ENCODE measurements at places on chromosomes 1 and 21.

GRCh38 chr1:204151552-204152309 lies at the start of gene ETNK2:
TSS of gene ETNK2 (minus strand) at chr1:204152044. CDS start at chr1:204151852, 192 bp downstream.
- DNase-seq = no peak

DNA sequence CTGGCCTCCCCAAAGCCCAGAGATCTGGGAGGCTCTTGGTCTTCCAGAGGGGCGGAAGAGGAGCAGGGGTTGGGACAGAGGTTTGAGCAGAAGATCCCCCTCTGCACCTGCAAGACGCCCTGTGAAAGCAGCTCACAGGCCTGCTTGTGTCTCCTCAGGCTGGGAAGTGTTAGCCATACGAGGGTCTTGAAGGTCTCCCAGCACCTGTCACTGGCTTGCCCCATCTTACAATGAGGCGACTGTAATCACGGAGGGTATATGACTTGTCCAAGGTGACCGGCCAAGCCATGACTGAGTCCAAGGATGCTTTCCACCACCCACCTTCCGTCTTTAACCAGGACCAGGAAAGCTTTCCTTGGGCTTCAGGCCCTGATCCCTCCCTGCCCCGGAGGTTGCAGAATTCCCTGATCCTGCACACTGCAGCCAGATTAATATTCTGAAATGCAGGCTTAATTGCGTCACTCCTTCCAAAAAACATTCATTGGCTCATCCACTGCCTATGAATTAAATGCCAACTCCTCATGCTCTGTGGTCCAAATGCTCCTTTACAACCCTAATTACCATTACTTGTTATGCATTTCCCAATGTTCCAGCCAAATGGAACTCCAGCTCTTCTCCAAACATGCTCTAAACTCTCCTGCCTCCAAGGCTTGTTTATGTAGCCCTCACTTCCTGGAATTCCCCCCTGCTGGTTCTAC lies 64.0 kb downstream of the DDX20 start:
- DNase-seq = no peak

DNA sequence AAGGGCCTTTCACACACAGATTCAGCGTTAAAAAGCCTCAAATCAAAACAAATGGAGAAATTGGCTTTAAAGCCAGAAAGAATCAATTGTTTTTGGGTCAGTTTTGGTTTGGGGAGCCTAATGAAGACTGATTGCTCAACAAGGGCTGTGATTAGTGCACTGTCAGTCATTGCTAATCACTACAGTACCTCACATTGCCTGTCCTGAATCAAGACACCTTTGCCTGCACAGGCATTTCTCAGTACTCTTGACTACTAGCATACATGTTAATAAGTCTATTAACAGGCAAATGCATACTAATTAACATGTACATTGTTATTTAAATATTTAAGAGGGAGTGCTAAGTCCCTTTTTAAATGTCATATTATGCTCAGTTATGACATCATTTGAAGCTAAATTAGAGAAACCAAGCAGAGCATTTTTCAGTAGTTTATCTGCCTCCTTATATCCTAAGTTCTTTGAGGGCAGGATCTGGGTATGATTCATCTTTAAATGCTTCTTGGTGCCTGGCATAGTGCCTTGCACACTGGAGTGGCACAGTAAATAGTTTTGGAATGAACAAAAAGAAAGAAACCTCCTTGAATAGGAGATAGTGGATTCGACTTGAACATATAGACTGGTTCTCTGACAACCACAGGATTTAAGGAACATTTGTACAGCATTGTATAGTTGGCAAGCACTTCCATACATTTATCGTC lies 25.8 kb upstream of the CCN1 start:
- no peak for DNase-seq

GRCh38 chr1:23037081-23037740 lies 17.9 kb downstream of the KDM1A start:
- DNase-seq = no peak

DNA sequence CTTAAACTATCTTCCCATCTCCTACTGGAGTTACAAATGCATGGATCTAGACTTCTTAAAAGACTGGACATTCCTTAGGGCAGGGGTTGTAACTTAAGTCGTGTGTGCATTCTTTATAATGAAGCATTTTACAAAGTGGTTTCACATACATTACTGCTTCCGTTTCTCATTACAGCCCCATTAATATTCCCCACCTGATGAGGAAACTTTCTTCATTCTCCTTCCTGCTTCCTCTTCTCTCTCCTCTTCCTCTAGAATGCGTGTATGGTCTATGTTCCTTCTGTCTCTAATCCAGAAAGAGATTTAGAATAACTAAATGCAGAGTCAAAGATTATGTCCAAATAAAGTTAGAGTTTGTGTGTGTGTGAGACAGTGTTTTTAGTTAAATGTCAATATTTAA lies 1.8 kb upstream of the CAP1 start:
- DNase-seq = no peak

- DNase-seq = no peak
These were observed 17.6 kb downstream of the PTGER3 start for GRCh38 chr1:71030026-71030425.

GRCh38 chr1:226366290-226366689 lies 41.6 kb downstream of the PARP1 start:
- DNase-seq = no peak

DNA sequence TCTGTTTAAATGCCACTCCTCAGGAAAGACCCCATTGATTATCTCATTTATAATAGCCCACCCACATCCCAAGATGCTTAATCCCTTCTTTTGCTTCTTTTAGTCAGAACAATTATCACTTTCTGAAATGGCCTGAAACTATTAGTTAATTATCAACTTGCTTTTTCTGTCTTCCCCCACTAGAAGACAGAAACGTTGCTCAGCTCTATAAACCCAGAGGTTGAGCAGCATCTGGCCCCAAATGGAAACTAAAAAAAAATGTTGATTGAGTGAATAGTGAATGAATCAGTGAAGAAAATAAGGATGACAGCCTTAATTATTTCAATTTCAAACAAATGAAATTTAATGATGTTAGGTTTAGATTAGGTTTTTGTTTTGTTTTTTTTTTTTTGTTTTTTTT lies 38.2 kb upstream of the PIGC start:
- no peak for DNase-seq

- no peak for DNase-seq
These were observed 15.1 kb downstream of the FOXJ3 start for GRCh38 chr1:42319871-42320484.

- DNase-seq = no peak
These were observed 301.1 kb upstream of the AJAP1 start for GRCh38 chr1:4353090-4353856.

- DNase-seq = no peak
These were observed 18.6 kb downstream of the FAM151A start for GRCh38 chr1:54604572-54605370.

- no peak for DNase-seq
These were observed 26.7 kb downstream of the CLSTN1 start for GRCh38 chr1:9797049-9797448.

DNA sequence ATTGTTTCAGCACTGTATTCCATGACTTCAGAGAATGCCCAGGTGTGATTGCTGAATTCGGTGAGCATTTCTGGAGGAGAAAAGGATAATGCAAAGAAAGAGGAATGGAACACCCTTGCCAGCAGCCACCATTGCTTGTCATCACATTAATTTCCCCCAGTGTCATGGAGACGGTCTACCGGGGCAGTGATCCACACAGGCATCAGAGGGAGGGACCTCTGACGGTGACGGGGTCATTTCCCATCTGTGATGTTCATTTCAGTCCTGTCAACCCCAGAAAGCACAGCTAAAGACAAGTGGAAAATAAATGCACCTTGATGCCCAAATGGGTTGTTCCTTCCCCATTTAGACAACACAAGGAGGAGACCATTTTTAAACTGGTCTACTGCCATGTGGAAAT lies 376.4 kb downstream of the PCP4 start:
- no peak for DNase-seq

GRCh38 chr1:98429965-98430443 lies 231.5 kb upstream of the SNX7 start:
- no peak for DNase-seq

GRCh38 chr1:1137256-1138045 lies 21.6 kb upstream of the C1orf159 start:
- no peak for DNase-seq

GRCh38 chr1:218425647-218426342 lies 80.7 kb downstream of the TGFB2 start:
- no peak for DNase-seq

GRCh38 chr1:73839922-73840321 lies 358.1 kb downstream of the LRRIQ3 start:
- DNase-seq = no peak

GRCh38 chr1:31568895-31569595 lies 7.3 kb upstream of the TINAGL1 start:
- DNase-seq = no peak

DNA sequence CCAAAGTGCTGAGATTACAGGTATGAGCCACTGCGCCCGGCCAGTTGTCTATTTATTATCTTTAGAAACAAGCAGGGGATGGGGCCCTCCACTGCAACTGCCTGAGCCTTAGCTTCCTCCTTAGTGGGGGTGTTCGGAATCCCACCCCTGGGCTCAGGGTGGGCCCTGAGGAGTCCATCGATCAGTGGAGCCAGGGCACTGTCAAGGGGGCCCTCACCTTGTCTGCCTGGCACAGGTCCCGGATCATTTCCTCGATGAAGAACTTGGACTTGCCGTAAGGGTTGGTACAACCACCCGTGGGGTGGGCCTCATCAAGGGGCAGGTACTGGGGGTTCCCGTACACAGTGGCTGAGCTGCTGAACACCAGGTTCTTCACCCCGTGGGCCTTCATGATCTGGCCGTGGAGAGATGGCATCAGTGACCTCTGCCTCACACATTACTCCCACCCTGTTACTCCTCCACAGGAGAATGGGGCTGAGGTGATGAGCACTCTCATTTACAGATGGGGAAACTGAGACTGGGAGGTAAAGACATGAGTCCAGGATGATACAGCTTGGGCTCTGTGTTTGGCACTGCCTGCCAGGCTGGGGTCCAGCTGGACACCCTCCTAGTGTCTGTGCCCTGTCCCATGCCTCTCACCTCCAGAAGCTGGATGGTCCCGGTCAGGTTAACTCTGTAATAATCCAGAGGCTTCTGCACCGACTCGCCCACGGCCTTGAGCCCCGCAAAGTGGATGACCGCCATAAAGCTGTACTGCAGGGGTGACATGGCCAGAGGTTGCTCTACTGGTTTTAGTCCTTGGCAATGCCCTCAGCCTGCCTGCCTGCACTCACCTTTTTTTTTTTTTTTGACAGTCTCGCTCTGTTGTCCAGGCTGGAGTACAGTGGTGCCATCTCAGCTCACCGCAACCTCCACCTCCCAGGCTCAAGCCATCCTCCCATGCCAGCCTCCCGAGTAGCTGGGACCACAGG lies 2.8 kb downstream of the GALE start:
- no peak for DNase-seq

DNA sequence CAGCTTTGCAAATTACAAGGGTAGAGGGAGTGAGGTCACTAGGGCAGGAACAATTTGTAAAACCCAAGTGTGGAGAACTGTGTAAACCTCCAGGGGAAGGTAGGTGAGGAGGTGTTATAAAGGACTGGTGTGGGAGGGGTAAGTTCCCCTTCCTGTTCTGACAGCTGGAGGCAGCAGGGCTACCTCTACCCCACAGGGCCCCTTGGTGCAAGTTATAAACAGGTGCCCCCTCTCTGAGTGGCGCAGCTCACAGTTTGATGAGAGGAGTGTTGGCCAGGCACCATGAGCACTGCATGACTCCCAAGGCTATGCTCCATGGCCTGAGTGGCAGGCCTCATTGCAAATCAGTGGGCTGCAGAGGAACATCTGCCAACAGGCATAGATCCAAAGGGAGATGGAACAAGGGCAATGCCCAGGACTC lies 41.0 kb downstream of the MFSD2A start:
- no peak for DNase-seq

GRCh38 chr1:245510144-245510543 lies 355.4 kb downstream of the KIF26B start:
- DNase-seq = no peak

GRCh38 chr1:219783605-219784235 lies 144.6 kb downstream of the SLC30A10 start:
- DNase-seq = no peak

- no peak for DNase-seq
These were observed 246.3 kb downstream of the SIPA1L2 start for GRCh38 chr1:232383455-232384123.

- DNase-seq = no peak
These were observed 615 bp downstream of the KRTAP10-5 start for GRCh38 chr21:44579833-44580144.

DNA sequence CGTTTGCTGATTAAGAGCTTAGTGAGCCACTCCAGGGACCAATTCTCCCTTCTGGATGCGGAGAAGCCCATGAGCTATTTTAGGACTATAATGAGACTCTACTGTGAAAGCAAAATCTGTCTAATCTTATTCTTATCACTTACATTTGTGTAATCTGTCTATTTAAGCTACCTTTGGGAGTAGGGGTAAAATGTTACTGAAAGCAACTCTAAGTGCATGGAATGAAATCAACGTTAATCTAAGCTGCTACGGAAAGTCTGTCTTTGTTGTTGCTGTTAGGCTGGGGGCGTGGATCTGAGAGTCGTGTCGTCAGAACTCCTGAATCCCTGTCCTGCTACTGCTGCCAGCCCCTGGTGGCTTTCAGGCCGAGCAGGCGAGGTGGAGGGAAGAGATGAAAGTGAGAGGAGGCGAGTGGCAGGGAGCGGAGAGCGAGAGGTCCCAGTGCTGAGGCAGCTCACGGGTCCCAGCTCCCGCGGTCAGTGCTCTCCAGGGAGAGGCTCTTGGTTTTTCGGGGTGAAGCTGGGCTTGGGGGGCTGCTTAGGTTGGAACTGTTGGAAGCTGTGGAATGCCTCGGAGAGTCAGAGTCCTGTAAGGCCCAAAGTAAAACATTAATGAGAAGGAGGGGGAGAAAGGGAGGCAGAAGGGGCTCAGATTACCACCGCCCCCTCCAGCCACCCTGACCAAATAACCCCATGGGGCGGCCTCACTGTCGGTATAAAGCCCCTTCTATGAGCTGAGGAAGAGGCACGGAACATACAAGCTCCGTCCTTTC lies 53.9 kb downstream of the COQ8A start:
- DNase-seq = no peak

- no peak for DNase-seq
These were observed 363.0 kb downstream of the SETD4 start for GRCh38 chr21:35697321-35697808.

DNA sequence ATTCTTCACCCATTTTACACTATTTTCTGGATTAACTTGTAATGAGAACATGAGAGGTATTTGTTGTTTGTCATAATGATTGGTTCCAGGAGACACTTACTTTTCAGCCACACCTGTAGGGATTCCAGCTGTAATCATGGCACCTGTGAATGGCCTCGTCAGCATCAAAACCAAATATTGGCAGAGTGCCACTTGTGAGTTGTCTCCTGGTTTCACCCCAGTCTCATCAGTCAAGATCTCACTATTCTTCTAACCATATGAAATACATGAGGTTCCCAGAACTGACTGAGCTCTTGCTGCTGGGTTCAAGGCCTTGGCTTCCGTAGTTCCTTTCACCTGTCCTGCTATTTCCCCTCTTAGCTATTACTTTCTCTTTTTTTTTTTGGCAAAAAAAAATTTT lies 246.6 kb upstream of the ADGRL2 start:
- DNase-seq = no peak
